Right lobe of liver (tissue), 6 donors: ENCODE measurements at places on chromosomes 1 and 21.

DNA sequence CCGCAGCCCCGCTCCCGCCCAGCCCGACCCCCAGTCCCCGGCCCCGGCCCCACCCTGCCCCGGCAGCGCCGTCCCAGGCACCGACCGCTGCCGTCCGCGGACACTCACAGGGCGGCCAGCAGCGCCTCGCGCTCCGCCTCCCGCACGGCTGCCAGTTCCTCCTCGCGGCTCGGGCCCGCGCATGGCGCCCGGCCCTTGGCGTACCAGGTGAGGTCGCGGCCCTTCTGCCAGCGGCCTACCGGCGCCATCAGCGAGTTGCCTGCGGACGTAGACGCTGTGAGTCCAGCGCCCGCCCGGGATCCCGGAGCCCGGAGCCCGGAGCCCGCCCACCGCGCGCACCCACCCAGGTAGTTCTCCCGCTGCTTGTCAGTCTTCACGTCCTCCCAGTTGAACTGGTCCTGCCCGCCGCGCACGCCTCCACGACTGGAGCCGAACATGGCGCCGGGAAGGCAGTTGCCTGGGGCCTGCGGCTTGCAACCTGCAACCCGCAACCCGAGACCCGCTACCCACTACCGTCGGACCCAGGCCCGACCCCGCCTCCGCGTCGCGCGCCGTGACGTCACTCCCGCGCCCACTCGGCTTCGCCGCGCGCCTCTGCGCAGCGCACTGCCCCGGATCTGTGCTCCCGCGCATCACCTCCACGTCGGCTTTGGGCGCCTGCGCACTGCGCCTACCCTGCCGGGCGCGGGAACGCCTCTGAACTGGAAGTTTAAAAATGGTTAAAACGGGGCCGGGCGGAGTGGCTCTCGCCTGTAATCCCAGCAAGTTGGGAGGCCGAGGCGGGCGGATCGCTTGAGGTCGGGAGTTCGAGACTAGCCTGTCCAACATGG, at the start of gene C1orf35:
C1orf35 (minus strand) TSS at position 535 of the 830 bp plus-strand sequence; CDS start at position 437, 98 bp downstream.
- DNase-seq: peak; percentile 95

- no peak for DNase-seq
These were observed 22.1 kb downstream of the ASPM start for GRCh38 chr1:197124376-197124775.

- DNase-seq: no peak
These were observed 127.8 kb downstream of the RERE start for GRCh38 chr1:8689431-8690252.

DNA sequence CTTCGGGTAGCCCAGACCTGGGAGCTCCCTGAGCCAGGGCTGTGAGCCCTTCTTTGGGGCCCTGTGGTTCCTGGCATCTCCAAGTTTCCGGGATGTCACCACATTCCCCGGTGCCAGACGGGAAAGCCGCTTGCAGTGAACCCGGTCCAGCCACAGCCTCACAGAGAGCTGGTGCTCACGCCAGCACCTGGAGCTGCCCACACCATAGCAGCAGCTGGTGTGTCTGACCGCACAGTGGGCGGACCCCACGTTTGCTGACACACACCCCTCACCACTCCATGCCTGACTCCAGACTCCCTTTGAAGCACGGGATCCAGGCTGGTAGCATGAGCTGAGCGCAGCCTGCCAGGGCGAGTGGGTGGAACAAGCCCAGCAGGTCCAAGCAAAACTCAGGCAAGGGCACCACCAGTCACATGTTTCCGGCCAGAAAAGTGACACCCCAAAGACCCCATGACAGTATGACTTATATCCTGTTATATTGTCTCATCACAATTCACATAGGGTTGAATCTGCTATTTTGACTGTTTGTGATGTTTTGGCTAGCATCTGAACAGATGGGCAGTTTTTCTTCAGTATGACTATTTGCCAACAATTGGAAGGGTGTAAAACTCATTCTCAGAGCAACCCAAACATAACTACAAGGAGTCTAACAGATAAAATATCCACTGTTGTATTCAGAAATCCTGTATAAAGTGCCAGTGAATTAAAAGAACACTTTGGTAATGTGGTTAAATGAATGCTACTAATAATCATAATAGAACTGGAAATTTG, 285.4 kb downstream of the SMYD3 start:
- peak; percentile 39 for DNase-seq

GRCh38 chr21:43976661-43977060, 35.4 kb upstream of the TRAPPC10 start:
- no peak for DNase-seq

- no peak for DNase-seq
These were observed 1.1 kb downstream of the GJB5 start for GRCh38 chr1:34755961-34756360.

- DNase-seq: no peak
These were observed 301.2 kb downstream of the DUSP10 start for GRCh38 chr1:221440658-221441057.

- DNase-seq: no peak
These were observed 26.9 kb downstream of the KIRREL1 start for GRCh38 chr1:158020259-158020885.

DNA sequence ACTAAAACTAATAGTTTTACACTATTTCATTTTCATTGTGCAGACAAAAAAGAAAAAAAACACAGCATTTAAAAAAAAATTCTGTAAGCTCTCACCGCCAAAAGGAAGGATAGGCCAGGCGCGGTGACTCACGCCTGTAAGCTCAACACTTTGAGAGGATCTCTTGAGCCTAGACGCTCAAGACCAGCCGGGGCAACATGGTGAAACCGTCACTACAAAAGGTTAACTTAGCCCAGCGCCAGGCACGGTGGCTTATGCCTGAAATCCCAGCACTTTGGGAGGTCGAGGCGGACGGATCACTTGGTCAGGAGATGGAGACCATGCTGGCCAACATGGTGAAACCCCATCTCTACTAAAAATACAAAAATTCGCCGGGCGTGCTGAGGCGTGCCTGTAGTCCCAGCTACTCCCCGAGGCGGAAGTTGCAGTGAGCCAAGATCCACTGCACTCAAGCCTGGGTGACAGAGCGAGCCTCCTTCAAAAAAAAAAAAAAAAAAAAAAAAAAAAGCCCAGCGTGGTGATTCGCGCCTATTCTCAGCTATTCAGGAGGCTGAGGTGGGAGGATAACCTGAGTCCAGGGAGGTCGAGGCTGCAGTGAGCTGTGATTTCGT, 14.3 kb upstream of the SPEN start:
- DNase-seq: peak; percentile 63

DNA sequence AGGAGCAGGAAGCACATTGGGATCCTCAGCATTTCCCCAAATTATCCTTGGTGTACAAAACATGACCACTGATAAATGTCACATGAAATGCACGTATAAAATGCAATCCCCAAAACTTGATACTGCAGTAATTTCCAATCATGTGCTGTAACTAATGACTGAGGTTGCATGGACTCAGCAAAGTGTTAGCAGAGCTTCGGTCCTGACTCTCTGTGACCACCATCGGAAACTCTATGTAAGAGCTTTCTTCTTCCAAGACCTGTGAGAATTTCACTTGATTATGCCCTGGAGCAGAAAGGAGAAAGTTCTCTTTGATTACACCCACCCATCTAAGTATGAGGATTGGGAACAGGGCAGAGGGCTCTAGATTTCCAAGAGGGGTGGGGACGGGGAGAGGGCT, 908 bp downstream of the CD53 start:
- DNase-seq: no peak

- no peak for DNase-seq
These were observed 150.3 kb downstream of the NUF2 start for GRCh38 chr1:163471779-163472650.

DNA sequence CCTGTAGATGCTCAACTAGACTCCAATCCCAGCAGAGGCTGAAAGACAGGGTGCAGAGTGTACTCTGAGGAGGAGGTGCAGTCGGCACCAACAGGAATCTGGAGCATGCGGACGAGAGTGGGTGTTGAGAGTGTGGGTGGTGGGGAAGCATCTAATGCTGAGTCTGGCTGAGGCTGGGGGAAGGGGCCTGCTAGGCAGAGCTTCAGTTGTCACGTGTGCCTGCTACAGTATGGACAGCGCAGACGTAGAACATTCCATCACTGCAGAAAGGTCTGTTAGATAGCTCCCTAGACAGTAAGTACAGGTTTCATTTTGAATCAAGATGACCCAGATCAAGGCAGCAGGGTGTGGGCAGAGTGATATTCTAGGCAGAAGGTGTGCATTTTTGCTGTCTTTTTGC, 23.1 kb downstream of the SNAP47 start:
- DNase-seq: peak; percentile 29

DNA sequence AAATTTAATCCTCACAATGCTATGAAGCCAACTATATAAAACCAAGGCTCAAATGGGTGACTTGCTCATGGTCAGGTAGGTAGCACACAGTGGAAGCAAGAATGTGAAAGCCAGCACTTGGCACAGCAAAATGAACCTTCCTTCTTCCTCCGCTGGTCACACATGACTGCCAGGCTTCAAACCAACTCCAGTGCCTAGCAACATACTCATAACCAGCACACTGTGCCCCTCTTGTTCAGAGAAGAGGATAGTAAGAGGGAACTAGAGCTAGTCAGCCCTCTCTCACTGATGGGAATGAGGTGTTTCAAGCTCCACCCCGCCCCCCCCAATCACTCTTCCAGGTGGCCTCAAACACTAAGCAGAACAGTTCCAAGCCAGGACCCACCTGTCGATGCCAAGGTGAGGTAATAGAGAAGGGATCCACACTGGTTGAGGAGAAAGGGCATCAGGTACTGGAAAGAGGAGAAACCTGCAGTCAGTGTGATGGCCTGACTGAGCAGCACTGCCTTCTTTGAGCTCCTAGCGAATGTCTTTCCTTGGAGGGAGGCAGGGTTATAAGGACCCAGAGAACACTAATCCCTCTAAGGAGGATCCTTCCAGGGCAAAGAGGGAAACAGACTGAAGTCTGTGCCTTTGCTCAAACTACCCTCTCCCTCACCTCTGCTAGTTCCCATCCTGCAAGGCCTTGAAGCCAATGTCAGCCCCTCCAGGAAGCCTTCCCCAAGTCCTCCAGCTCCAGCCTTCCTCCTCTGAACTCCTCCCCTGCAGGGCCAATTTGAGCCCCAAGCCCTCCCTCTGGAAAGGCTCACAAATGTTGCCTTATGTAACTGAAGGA, 1.2 kb downstream of the TMEM234 start:
- DNase-seq: no peak

DNA sequence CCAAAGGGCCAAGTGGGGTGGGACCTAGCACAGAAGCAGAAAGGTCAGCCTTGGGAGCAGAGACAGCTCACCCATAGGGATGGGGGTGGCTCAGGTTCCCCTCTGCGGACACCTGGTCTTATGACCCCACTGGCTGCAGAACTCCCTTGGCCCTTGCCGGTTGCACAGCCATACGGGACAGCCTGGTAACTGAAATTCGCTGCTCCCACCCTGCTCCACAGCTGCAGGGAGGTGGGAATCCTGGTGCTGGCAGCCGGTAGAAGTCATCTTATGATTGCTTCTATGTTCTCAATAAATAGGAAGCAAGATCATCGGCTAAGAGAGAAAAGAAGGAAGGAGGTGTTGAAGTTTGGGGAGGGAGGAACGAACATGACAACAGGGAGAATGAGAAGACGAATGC, 64.1 kb downstream of the HLCS start:
- DNase-seq: no peak

DNA sequence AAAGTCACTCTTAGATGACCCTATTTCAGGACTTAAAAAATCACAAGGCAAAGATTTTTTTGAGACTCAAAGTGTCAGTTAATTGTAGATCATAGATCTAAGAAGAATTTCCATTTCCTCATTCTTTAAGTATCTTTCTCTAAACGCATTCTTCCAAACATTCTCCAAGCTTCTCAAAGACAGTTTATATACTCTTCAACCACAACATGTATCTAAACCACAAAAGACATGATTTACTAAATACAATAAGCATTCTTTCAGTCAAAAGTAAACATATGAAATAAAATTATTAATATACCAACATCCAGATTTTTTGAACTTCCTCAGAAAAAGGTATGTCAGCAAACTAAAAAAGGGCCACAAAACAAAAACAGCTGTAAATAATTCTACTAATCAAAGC, 24.4 kb downstream of the RC3H1 start:
- no peak for DNase-seq

GRCh38 chr1:205920861-205921569, 22.2 kb downstream of the SLC26A9 start:
- no peak for DNase-seq

GRCh38 chr21:40683349-40683748, 163.6 kb downstream of the DSCAM start:
- DNase-seq: no peak

DNA sequence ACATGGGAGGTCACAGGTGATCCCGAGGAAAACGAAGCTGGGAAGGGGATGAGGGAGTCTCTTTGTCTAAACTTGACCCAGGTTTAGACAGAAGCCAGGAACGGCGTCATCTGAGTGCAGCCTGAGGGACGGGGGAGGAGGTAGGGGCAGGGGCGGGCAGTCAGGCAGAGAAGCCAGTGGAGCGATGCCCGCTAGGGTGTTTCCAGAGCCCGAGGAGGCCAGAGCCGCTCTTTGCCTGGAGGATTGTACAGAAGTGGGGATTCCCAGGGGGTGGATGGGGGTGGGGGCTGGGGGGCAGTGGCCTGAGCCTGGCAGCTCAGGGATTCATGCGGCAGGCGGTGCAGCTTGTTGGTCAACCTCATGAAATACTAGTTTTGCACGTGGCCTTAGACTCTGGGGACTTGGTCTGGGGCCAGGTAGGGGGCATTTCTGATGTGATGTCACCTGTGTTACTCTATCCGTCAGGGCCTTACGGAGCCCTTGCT, 58.4 kb downstream of the VPS26C start:
- no peak for DNase-seq

DNA sequence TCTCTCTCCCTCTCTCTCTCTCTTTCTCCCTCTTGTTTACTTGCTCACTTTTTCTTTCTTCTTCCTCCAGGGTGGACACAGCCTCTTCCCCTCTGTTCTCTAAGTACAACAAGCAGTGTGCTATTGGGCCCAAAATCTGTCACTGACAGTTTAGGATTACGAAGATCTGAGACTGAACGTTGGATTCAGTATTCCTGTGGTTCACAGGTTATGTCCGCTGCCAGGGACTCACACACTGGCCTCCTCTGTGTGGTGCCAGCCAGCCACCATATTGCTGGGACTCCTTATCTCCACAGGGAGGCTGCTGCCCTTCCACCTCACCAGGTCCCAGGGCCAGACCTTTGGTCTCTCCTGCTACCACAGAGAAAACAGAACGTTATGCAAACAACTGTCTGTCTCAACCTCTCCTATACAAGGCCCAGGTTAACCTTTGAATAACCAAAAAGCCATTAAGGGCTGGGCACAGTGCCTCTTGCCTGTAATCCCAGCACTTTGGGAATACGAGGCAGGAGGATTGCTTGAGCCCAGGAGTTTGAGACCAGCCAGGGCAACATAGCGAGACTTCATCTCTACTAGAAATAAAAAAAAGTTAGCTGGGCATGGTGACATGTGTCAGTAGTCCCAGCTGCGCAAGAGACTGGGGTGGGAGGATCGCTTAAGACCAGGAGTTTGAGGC, 171.9 kb upstream of the RAB4A start:
- peak; percentile 89 for DNase-seq
